Effector memory CD4-positive, alpha-beta T cell (primary cell): ENCODE measurements at places on chromosomes 3 and 15.

DNA sequence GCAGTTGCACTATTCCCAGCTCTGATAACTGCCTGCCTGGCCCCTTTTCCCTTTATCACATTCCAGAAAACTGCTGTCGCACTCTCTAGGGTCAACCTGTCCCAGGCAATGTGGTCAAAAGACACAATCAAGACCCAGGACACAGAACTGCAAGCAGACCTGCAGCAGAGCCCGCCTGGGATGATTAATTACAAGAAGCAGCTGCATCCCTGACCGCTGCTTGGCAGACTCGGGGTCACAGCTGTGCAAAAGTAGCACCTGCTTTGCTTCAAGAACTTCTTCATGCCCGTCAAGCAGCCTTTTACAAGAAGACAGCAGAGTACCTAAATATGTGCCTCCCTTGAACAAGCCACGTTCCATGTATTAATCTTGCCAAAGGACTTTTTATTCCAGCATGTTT is 120.0 kb upstream of the ST8SIA2 start:
- no peaks in the 10 kb centered on the region for H3K4me1 ChIP-seq
- no peak overlapping the region for H3K4me3 ChIP-seq
- no peaks in the 10 kb centered on the region for H3K27me3 ChIP-seq
- H3K36me3 ChIP-seq = no peaks in the 10 kb centered on the region

GRCh38 chr15:49041426-49041825 is 4.8 kb downstream of the SECISBP2L start:
- no peak overlapping the region for H3K27ac ChIP-seq
- H3K36me3 ChIP-seq = no peaks in the 10 kb centered on the region
- DNase-seq = no peak
- H3K4me3 ChIP-seq = no peak overlapping the region

DNA sequence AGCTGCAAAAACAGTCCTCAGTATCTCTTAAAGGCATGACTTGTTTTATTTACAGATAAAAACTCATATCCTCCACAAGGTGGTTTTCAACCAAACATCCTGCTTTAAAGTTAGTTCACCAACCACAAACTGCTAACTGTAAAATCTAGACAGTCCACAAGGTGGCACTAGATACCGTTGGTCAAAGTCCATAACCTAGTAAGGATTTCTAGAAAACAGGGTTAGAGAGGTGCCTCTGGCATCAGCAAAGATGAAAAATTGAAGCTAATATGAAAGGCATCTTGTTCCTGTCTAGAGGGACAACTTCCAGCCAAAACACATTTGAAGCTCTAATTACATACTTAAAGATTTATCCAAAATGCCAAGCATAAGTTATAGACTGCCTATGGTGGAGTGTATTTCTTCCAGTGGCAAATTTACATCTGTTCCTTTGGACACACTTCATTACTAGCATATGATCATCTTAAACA is 56.0 kb downstream of the ZMAT3 start:
- H3K4me1 ChIP-seq = no peaks in the 10 kb centered on the region
- no peak overlapping the region for H3K4me3 ChIP-seq
- H3K27ac ChIP-seq = no peak overlapping the region
- H3K36me3 ChIP-seq = no peaks in the 10 kb centered on the region
- DNase-seq = peak; percentile 42

DNA sequence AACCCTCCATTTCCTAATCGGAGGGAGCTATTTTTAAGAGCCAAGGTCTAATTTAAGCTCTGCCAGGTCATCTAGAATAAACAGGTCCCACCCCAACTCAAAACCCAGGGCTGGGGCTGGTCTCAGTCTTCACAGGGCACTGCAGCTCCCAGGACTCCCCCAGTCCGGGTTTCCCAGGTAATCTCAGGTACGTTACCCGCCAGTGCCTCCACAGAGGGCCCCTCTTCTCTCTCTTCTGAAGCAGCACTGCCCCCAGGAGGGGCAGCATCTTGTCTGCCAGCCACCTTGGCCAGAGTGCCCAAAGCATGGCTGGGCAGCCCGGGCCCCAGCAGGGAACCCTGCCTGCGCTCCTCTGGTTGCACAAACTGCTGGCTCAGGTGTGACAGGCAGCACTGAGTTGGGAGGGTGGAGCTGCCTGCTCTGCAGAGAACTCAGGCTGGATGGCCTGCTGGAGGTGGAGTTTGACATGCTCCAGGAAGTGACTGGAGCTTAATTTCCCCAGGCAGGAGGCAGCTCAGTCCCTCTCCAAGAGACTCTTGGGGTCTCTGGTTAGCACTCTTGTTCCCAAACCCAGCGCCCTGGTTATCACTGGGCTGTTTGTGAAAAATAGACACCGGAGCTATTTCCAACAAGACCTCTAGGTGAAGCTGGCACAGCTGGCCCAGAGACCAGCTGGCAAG is at the start of gene PLA2G4F:
PLA2G4F (minus strand) TSS at position 394 of the 680 bp plus-strand sequence; CDS start at position 307, 87 bp downstream.
- H3K27me3 ChIP-seq = no peaks in the 10 kb centered on the region
- no peak within 1 kb of the TSS for H3K27ac ChIP-seq
- H3K4me1 ChIP-seq = no peaks in the 10 kb centered on the region
- no peak for DNase-seq
- no peak within 1 kb of the TSS for H3K4me3 ChIP-seq

DNA sequence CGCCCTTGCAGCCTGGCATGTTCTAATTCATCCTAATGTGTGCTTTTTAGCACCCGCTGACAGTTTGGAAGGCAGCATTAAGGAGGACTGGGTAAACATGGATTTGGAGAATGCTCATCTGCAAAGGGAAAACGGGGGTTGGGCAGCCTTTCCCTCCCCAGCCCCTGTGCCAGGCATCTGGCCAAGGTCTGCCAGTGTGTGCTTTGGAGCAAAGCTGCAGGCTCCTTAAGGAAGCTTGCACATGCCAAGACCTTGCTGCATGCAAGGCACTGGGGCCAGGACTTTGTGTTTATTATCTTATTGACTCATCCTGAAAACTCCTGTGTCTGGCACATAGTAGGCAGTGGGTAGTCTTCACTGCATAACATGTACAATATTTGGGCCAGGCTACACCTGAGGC is 20.1 kb downstream of the FAM3D start:
- DNase-seq = no peak
- no peaks in the 10 kb centered on the region for H3K4me1 ChIP-seq

- H3K4me1 ChIP-seq = peaks cover 4% of the 10 kb centered on the region
- no peaks in the 10 kb centered on the region for H3K27me3 ChIP-seq
- no peak for DNase-seq
These were observed 51.4 kb upstream of the IGF1R start for GRCh38 chr15:98596885-98597392.

DNA sequence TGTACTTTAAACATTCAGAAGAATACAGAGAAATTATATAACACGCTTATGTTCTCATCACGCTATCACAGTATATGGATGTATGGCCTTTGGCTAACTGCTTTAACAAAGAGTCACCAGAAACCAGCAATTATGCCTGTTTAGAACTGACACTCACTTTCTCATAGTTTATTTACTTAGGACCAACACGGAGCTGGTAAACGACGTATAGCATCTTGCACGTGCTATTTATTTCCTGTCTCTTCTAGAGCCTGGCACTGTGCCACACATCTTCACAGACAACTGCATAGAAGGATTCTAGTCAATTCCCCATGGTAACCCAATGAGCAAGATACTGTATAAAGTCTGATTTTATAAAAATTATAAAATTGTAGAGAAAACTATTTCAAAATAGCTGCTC is 43.6 kb downstream of the TBC1D2B start:
- no peak overlapping the region for H3K4me3 ChIP-seq
- peaks cover 54% of the 10 kb centered on the region for H3K4me1 ChIP-seq
- peak; percentile 63 for DNase-seq
- no peaks in the 10 kb centered on the region for H3K36me3 ChIP-seq
- peak overlapping the region; percentile 77 for H3K27ac ChIP-seq
- H3K27me3 ChIP-seq = no peaks in the 10 kb centered on the region

- H3K36me3 ChIP-seq = no peaks in the 10 kb centered on the region
- no peak for DNase-seq
- no peaks in the 10 kb centered on the region for H3K27me3 ChIP-seq
- H3K27ac ChIP-seq = no peak overlapping the region
These were observed 237.1 kb upstream of the CFAP20DC start for GRCh38 chr3:59286791-59287531.

- no peak overlapping the region for H3K27ac ChIP-seq
- DNase-seq = no peak
- no peaks in the 10 kb centered on the region for H3K36me3 ChIP-seq
These were observed 302.3 kb downstream of the UACA start for GRCh38 chr15:70461017-70461416.

DNA sequence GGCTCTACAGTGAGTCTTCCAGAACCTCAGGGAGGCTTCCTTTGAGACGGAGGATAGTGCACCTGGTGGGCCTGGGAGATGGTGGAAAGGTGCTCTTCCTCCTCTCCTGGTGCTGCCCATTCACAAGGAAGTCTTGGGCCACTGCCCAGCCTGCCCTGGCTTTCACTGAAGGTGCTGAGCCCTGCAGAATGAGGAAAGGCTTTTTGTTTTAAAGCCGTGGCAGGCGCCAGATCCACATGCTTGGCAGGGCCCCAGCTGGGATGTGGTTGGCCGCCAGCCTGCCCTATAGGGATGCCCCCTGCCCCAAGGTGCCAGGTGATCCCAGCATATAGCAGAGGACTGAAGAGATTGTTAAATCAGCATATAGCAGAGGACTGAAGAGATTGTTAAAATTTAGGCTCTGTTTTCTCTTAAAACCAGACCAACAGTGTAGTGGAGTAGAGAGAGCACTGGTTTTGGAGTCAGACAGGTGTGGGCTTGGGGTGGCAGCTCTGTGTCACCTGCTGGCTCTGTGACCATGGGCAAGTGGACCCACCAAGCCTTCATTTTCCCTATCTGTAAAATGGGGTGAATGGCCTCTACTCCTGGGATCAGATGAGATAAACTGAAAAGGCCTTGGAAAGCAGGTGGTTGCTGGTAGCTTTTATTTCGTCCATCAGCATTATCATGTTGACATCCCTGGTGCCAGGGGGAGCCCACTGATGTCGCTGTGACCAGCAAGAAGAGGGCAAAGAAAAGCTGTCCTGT is 53.3 kb downstream of the SLC6A6 start:
- peaks cover 43% of the 10 kb centered on the region for H3K36me3 ChIP-seq
- no peaks in the 10 kb centered on the region for H3K27me3 ChIP-seq
- H3K4me3 ChIP-seq = no peak overlapping the region
- no peak overlapping the region for H3K27ac ChIP-seq
